ENCODE measurements at places on chromosomes 13 and 19.

GRCh38 chr13:45179428-45179827 lies 21.4 kb downstream of the KCTD4 start:
- no peak for DNase-seq

- no peak for DNase-seq
These were observed 31.8 kb upstream of the SPART start for GRCh38 chr13:36377826-36378468.

DNA sequence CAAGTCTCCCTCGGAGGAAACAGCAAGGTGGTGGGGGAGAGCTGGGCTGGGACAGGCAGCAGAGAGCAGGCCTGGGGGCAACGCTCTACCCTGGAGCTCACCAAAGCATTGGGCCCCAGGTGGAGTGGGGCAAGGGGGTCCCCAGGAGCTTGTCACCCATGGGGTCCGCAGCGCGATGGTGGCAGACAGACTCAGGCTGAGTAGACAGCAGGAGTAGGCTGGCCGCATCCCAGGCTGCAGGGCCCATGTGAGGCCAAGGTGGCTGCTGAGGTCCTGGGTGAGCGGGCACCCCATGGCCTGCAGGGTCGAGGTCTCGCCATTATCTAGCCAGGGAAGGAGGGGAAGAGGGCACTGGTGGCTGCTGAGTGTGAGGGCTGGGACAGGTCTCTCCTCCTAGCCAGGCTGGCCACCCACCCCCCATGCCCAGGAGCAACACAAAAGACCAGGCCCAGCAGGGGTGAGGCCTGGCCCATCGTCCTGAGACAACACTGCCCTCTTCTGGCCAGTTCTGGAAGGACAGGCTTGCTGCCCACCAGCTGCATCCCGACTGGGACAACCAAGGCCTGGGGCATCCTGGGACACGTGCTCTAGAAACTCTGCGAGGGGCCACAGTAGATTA lies 33.1 kb downstream of the CEBPG start:
- DNase-seq = peak; percentile 55

- DNase-seq = no peak
These were observed 450.3 kb upstream of the ARGLU1 start for GRCh38 chr13:107018285-107018684.

DNA sequence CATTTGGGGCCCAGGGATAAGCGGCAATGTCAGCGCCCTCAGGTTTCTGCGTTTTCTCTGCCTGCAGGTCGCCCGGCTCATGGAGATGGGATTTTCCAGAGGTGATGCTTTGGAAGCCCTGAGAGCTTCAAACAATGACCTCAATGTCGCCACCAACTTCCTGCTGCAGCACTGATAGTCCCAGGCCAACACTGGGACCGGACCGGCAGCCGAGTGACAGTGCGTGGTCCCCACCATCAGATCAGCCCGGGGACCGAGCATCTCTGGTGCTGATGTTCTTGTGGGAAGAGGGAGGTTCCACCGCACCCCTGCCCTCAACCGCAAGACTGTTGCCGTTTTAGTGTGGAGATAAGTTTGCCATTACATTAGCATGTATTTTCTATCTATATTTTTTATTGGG lies 78.0 kb upstream of the GPR183 start:
- DNase-seq = no peak

GRCh38 chr19:33386361-33386858 lies 12.9 kb downstream of the CEBPG start:
- DNase-seq = no peak

- DNase-seq = no peak
These were observed 102.7 kb downstream of the DCLK1 start for GRCh38 chr13:36028359-36029025.

DNA sequence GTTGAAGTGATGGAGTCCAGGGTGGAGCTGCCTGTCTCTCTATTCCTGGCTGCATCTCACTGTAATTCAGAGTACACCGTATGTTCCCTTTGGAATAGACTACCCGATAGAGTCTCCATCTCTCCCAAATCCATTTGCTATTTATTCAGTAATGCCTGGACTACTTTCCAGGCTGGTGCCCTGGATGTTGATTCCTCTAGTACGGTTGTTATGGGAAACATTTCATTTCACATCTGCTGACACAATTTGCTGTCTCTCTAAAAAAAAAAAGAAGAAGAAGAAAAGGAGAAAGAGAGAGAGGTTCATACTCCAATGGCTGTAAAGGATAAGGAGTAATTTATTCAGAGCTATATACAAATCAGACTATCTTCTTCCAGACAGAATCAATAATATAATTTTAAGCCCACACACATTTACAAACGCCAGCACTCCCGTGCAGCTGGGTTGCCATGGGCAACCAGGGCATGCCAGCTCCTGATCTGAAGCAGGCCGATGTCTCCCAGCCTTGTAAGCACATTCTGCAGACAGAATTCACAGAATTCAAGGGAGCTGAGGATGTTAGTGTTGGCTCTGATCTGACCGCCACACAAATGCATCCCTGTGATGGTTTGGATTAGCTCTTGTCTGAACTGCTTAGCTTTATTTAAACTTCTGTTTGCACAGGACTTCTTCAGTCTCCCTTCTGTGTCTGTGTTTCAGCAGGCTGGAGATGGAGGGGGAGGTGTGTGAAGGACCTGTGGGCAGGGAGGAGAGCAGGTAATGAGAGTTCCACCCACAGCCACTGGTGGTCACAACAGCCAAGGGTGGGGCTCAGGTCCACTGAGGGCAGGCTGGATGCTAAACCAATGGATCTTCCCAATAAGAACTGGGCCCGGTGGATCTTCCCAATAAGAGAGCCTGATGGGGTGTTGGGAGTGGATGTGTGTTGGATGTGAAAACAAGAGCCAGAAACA lies 66.0 kb downstream of the TEX26 start:
- DNase-seq = no peak

GRCh38 chr13:48600374-48601364 lies 53.1 kb upstream of the CYSLTR2 start:
- DNase-seq = no peak

DNA sequence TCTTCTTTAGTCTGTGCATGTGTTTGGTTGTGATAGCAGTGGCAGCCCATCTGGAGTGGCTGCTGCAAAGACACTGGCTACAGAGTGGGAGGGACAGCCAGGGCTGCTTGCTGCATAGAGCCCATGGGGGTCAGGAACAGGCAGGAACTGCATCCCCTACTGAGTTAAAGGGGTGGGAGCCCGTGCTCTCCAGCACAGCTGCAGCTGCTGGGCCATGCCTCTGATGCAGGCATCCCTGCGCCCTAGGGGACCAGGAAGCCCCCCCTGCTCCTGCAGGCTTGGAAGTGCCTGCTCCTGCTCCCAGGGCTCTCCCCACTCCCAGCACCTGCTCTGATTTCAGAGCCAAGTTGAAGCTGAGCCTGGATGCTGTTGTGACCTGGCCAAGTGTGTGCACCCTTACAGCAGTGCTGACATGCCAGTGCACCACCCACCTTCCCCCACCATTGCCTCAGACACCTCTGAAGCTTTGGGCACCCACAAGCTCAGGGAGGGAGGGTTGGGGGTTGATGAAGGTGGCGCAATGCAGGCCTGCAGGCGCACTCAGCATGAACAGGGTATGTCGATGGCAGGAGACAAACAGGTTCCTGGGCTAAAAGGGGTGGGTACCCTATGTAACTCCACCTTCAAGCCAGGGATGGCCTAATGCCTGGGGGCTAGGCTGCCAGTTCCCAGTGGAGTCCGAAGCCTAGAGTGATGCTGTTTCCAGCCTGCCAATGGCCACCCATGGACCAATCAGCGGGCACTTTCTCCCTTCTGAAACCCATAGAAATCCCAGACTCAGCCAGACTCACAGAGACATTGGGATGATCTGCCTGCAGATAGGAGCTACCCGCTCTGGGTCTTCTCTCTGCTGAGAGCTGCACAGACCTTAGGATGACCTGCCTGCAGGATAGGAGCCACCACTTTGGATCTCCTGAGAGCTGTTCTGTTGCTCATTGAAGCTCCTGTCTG lies 919.9 kb upstream of the MIR17HG start:
- DNase-seq = no peak

DNA sequence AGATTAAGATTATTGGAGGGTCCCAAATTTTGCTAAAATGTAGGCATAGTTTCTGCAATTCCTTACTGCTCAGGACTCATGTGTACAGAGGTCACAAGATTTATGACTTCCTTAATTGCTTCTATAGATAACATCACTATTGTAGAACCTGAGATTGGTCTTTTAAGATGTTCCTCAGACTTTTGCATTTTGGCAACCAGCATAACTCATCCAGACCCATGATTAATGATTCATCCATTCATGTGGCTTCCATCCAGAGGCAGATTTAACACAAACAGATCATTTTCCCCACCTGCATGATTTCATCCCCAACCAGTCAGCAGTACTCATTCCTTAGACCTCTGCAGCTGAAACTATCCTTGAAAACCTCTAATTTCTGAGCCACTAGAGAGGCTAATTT lies 34.5 kb upstream of the CEACAM8 start:
- no peak for DNase-seq

GRCh38 chr13:30097701-30098100 lies 209.7 kb downstream of the KATNAL1 start:
- DNase-seq = no peak

- DNase-seq = no peak
These were observed 516.5 kb downstream of the FGF9 start for GRCh38 chr13:22187329-22187728.

GRCh38 chr13:65339241-65339640 lies 1890.9 kb downstream of the PCDH9 start:
- no peak for DNase-seq

DNA sequence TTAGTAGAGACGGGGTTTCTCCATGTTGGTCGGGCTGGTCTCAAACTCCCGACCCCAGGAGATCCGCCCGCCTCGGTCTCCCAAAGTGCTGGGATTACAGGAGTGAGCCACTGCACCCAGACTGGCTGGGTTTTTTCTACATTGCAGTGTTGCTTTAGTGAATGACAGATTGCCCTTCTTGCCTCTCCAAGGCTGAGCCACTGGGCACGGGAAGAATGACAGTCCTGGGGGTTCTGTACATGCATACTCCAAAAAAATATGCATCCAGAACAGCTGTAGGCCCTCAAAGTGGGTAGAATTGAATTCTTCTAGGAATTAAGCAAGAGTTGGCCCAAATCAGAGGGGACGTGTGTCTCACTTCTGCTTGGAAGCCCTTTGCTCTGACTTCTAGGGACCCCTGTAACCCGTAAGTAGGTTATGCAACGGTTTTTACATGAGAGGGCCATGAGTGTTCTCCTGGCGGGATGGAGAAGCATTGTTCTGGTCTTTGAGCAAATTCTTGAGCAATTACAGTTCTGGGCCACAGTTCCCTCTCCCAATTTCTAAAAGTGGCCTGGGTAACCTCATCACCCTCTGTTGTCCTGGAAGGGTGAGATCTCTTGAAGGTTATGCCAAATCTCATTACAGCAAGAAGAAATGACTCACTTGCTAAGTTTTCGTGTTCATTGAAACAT lies 3.6 kb downstream of the ACTN4 start:
- DNase-seq = no peak

GRCh38 chr19:39448271-39448670 lies 2.9 kb downstream of the SUPT5H start:
- no peak for DNase-seq

- no peak for DNase-seq
These were observed 3.5 kb downstream of the MAP1S start for GRCh38 chr19:17722655-17723240.

DNA sequence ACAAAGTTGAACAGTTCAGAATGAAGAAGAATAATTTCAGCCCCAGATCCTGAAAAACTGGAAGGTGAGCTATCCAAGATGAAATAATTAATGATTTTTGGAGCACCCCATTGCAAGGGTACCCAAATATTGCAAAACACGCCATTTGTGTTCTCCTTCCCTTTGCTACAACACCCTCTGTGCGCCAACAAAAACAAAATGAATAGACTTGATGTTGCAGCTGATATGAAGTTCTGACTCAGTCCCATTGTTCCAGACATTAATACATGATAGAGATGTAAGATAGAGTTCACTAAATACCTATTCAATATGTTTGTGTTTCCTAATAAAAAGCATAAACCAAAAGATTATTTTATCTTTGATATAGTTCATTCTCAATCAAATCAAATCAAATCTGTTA lies 287.5 kb upstream of the SOX21 start:
- DNase-seq = no peak

DNA sequence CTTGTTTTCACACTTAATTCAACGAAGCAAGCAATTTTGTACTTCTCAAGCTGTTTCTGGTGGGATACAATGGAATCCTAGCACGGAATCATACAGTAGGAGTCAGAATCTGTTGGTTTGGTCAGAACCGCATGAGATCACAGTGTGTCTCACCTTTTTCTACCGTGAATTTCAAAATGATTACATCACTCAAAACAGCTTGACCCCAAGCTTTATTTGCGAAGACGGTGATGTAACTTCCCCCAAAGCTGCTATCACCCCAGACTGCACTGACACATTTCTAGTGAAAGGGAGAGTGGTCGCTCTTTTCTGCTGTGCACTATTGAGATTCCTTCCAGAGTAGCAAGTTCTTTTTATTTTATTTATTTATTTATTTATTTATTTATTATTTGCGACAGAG lies 9.6 kb downstream of the C19orf18 start:
- DNase-seq = no peak

DNA sequence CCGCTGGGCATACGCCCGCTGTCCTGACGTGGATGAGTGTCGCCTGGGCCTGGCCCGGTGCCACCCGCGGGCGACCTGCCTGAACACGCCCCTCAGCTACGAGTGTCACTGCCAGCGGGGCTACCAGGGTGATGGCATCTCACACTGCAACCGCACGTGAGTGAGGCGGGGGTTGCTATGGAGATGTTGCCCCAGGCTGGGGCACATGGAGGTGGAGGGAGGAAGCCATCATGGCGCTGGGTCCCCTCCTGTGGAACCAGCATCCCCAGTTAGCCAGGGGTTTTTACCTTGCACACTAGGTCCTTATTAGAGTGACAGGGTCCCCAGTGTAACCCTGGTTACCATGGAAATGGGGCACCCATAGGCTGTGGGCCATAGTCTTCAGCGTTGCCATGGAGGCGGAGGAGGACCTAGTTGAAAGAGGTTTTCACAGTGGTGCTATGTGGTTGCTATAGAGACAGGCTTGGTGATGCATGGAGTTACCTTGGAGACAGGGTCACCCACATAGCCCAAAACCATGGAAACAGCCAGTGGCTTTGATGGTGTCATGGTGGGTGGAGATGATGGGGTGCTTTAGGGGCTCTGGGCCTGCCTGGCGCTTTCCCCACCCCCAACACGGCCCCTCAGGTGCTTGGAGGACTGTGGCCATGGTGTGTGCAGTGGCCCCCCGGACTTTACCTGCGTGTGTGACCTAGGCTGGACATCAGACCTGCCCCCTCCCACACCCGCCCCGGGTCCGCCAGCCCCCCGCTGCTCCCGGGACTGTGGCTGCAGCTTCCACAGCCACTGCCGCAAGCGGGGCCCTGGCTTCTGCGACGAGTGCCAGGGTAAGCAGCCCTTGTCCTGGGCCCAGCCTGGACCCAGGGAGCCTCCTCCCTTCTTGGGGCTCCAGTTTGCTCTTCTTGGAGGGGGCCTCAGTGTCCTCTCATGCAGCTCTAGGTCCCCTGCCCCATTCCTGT lies 27.1 kb downstream of the MEGF8 start:
- no peak for DNase-seq

All from stimulated activated CD4-positive, alpha-beta T cell treated with anti-CD3 and anti-CD28 coated beads, Interleukin-2, amount 100 ng/mL, for 4 hours (primary cell).